ENCODE measurements at places on chromosomes 16 and 17. TPM values are rescaled to one million over a fixed set of nuclear protein-coding genes. Genes with fewer than 3 reads are reported as not detected.

XYLT1 gene
- 34.1 TPM for total RNA-seq

CEMP1 gene
- total RNA-seq, result not detected

TPSD1 gene
- not detected for total RNA-seq

GPR142 gene
- not detected for total RNA-seq

HSF5 gene
- not detected for total RNA-seq

YBX2 gene
- 0.13 TPM for total RNA-seq

ABCC3 gene
- 25.2 TPM for total RNA-seq

KRTAP3-1 gene
- not detected for total RNA-seq

SAP30BP gene
- 58.1 TPM for total RNA-seq

CNTD1 gene
- total RNA-seq, result 0.13 TPM

MC1R gene
- 8.2 TPM for total RNA-seq

SDK2 gene
- 8.1 TPM for total RNA-seq

TP53TG3E gene
- not detected for total RNA-seq

ARHGAP44 gene
- total RNA-seq, result 1.6 TPM

CMTM1 gene
- total RNA-seq, result 1.6 TPM

PDILT gene
- not detected for total RNA-seq

CDH5 gene
- total RNA-seq, result 0.26 TPM

ADORA2B gene
- total RNA-seq, result 7.8 TPM

ARHGDIG gene
- total RNA-seq, result 0.22 TPM

CEP295NL gene
- 3.2 TPM for total RNA-seq

METRN gene
- 39.6 TPM for total RNA-seq

ITGB3 gene
- 27.6 TPM for total RNA-seq

PHOSPHO1 gene
- 0.11 TPM for total RNA-seq

ACAP1 gene
- 0.11 TPM for total RNA-seq

SPAG7 gene
- total RNA-seq, result 38.2 TPM

CACNG5 gene
- not detected for total RNA-seq

SECTM1 gene
- total RNA-seq, result 7.7 TPM

EME1 gene
- total RNA-seq, result 3.0 TPM

ZNF423 gene
- 3.4 TPM for total RNA-seq

FTO gene
- total RNA-seq, result 218 TPM

GPR179 gene
- under 0.01 TPM for total RNA-seq

PRAC1 gene
- total RNA-seq, result not detected

NPIPA5 gene
- total RNA-seq, result 0.78 TPM

NPIPB9 gene
- total RNA-seq, result 6.7 TPM

OTOP3 gene
- total RNA-seq, result not detected

CDH11 gene
- 468 TPM for total RNA-seq

CCDC200 gene
- total RNA-seq, result not detected

ZNF771 gene
- 7.8 TPM for total RNA-seq

AOC2 gene
- total RNA-seq, result 1.3 TPM

SLC9A5 gene
- 1.0 TPM for total RNA-seq

RSPRY1 gene
- 77.4 TPM for total RNA-seq

ADAM11 gene
- under 0.01 TPM for total RNA-seq

CTRL gene
- total RNA-seq, result 0.32 TPM

KRT20 gene
- not detected for total RNA-seq

KRTAP1-5 gene
- total RNA-seq, result 11.6 TPM

LRRC37A gene
- 1.3 TPM for total RNA-seq

SP2 gene
- 2.6 TPM for total RNA-seq

CCL5 gene
- total RNA-seq, result 0.43 TPM

KRTAP3-2 gene
- not detected for total RNA-seq

PRSS27 gene
- total RNA-seq, result 1.1 TPM

ZSCAN10 gene
- not detected for total RNA-seq

TERF2IP gene
- 47.2 TPM for total RNA-seq
